ENCODE measurements at places on chromosomes 1 and 21. TPM values are rescaled to one million over a fixed set of nuclear protein-coding genes. Genes with fewer than 3 reads are reported as not detected.

DNA sequence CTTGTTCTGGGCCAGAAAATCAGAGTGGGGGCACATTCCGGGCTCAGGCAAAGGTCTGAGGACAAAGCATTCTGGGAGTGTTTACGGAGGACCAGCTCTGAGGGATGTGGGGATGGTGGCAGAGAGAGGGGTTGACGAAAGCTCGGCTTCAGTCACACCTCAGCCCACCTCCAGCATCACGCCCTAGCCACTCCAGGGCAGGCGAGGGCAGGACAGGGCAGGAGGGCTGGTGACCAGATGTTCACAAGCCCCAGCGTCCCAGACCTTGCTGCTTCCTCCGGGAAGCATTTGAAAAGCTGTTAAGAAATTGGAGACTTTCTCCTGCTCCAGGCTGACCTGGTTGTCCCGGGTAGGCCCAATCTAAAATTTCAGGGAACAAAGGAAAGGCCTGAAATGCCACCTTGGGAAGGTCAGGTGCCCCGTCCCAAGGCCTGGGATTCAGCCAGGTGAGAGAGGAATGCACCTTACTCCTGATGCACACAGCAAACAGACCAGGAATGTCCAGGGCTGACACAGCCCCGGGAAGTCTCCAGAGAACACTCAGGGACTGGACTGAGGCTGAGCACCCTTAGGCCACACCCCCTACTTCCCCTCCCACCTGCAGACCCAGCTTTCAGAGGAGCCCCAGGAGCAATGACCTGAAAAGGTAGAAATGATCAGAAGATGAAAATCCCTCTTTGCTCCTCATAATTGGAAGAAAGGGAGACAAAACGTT lies 71.9 kb upstream of the KLHDC7A start:
- DNase-seq: no peak

The SPRR2E gene
- not detected for total RNA-seq

GRCh38 chr1:168735974-168736373 lies 7.0 kb upstream of the DPT start:
- no peak for DNase-seq

The HLCS gene
- total RNA-seq: 20.5 TPM

DNA sequence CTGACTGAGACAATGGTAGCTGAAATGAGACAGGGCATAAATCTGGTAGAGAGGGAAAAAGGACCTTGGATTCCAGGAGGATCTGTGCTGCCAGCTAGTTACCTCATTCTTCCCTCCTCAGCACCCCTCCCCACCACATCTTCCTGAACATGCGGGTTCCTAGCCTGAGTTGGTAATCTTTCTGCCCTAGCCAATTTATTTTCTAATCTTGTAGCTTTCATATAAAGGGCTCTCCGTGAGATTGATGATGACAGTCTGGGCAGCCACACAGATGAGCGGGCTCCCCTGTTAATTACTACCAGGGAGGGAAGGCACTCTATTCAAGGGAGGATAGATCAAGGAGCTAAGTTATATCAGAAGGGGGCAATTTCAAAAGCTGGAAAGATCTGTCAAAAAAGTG lies 20.2 kb downstream of the ARHGEF11 start:
- peak; percentile 72 for DNase-seq

GRCh38 chr1:89125240-89125912 lies 538 bp downstream of the GBP2 start:
- DNase-seq: no peak

The CADM3 gene
- 7.8 TPM for total RNA-seq

Data from adrenal gland (tissue), 19 donors.